Pulmonary artery endothelial cell (primary cell): ENCODE measurements at places on chromosomes 5 and 9. TPM values are rescaled to one million over a fixed set of nuclear protein-coding genes. Genes with fewer than 3 reads are reported as not detected.

DNA sequence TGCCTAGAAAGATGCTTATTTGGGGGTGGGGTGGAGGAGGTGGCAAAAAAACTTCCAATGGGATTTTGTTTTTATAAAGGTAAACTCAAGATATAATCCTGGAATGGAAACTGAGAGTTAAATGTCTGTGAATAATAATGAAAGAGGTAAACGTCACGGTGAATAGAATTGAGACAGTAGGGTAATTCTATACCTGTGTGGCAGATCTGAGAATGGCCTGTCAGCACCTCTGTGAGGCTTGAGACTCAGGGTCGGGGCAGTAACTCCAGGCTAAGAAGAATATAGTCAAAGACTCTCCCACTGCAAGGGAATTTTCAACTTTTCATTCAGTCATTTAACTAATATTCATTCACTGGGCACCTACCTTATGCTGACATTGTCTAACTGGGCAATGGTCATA is 581.2 kb upstream of the ZNF608 start:
- DNase-seq = no peak

DNA sequence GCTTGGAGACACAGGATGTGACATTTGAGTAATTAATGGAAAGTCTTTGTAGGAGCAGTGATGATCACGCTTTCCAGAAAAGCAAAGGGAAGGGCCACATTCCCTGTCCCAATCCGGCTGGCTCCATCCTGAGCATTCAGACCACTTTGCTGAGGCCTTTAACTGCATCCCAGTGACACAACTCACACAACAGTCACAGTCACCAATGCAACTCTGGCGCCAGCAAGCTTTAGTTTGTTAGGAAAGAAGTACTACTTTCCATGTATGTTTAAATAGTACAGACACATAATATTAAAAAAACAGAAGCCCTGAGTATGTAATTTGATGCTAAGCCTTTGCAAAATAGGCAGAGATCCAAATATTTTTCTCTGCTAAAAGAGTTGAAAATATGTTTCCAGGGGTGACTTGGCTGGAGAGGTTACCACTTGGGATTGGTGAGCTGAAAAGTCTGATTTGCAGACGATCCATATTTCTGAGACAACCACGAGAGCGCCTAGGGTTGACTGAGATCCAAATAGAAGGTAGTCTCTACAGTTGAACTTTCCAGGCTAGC is 31.7 kb upstream of the GAS1 start:
- no peak for DNase-seq

The PTPRD gene
- 0.60 and 1.5 TPM in 2 replicates for total RNA-seq

The HAVCR1 gene
- not detected in 2 replicates for total RNA-seq

The RASGRF2 gene
- 6.9 and 9.4 TPM in 2 replicates for total RNA-seq
